ENCODE measurements at places on chromosomes 1 and 21. TPM values are rescaled to one million over a fixed set of nuclear protein-coding genes. Genes with fewer than 3 reads are reported as not detected.

GRCh38 chr1:168116327-168116799, 20.4 kb downstream of the GPR161 start:
- H3K27ac ChIP-seq, result no peak overlapping the region
- peaks cover 4% of the 10 kb centered on the region for H3K4me1 ChIP-seq
- H3K4me3 ChIP-seq, result no peak overlapping the region
- H3K27me3 ChIP-seq, result no peaks in the 10 kb centered on the region
- no peak for DNase-seq
- peaks cover 2% of the 10 kb centered on the region for H3K36me3 ChIP-seq

- H3K27ac ChIP-seq, result no peak overlapping the region
- H3K4me3 ChIP-seq, result no peak overlapping the region
- no peak for DNase-seq
Measured at GRCh38 chr1:152901631-152902030, 6.7 kb upstream of the IVL start.

DNA sequence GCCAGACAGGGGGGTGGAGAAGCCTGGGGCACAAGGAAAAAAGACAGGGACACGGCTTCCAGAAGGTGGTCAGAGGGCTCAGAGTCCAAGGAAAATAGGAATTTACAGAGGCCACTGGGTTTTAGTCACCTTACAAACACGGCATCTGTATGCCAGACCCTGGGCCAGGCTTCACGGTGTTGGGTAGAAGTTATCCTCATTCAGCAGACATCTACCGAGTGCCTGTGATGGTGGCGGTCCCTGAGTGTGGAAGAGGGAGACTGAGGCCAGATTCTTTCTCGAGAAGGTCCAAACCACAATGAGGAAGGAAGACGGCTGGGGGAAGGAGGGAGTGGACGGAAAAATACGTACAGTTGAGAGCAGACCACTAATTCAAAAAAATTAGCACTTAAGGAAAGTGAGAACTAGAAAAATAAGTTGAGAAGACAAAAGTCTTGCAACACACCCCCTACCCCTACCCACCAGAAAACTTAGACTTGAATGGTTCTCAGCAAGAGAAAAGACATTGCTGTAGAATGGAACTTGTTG, 864 bp upstream of the BTG2 start:
- peak overlapping the region; percentile 33 for H3K27ac ChIP-seq
- peaks cover 2% of the 10 kb centered on the region for H3K36me3 ChIP-seq
- no peak for DNase-seq
- H3K4me3 ChIP-seq, result no peak overlapping the region
- H3K27me3 ChIP-seq, result peaks cover 8% of the 10 kb centered on the region

Gene TMPRSS15
- total RNA-seq, result not detected

- no peaks in the 10 kb centered on the region for H3K36me3 ChIP-seq
- no peaks in the 10 kb centered on the region for H3K27me3 ChIP-seq
- DNase-seq, result peak; percentile 75
- H3K4me1 ChIP-seq, result peaks cover 50% of the 10 kb centered on the region
Measured at GRCh38 chr1:33004613-33005012, 32.1 kb downstream of the AK2 start.

Gene PGBD5
- total RNA-seq, result not detected

DNA sequence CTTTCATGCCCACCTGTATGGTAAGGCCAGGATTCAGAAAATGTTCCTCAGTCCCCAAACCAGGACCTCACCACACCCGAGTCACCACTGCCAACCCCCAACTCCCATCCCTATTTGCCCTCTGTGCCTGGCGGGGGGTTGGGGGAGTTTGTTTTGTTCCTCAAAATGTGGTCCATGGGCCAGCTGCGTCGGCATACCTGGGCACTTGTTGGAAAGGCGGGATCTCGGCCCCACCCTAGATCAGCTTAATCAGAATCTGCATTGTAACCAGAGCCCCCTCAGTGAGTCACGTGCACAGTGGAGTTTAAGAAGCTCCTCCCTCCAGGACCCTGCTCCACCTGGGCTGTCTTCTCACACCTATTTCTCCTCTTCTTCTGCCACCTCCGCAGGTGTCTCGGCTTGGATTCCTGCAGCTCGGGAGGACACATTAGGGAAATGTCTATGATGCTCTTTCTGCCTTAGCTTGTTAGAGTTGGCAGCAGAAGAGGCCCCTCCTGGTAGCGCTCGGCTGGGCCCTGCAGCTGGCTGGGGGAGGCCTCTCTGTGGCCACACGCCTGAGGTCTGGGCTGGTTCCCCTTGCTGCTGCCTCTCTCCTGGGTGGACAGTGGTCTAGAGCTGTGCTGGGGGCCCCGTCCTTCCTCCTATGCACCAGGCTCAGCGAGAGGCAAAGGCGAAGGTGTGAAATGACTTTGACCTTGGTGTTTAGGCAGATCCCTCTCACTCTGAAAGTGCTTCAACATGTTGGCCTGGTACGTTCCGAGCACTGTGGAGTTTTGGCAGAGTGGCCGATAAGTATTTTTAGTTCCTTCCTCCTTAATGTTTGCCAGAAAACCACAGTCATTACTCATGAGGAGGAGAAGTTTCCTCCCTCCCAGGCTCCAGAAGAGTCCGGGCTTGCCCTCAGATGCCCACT, 41.8 kb upstream of the CAMTA1 start:
- no peaks in the 10 kb centered on the region for H3K36me3 ChIP-seq
- no peaks in the 10 kb centered on the region for H3K27me3 ChIP-seq
- no peak overlapping the region for H3K27ac ChIP-seq
- H3K4me1 ChIP-seq, result peaks cover 8% of the 10 kb centered on the region
- no peak overlapping the region for H3K4me3 ChIP-seq

GRCh38 chr1:203567596-203567995, 59.0 kb upstream of the ATP2B4 start:
- no peaks in the 10 kb centered on the region for H3K36me3 ChIP-seq
- H3K27me3 ChIP-seq, result peaks cover 2% of the 10 kb centered on the region
- no peak overlapping the region for H3K27ac ChIP-seq
- no peak for DNase-seq
- H3K4me1 ChIP-seq, result no peaks in the 10 kb centered on the region
- H3K4me3 ChIP-seq, result no peak overlapping the region

GRCh38 chr1:226308166-226308722, 720 bp downstream of the LIN9 start:
- H3K27ac ChIP-seq, result peak overlapping the region; percentile 75
- H3K4me1 ChIP-seq, result peaks cover 13% of the 10 kb centered on the region
- H3K27me3 ChIP-seq, result peaks cover 1% of the 10 kb centered on the region

DNA sequence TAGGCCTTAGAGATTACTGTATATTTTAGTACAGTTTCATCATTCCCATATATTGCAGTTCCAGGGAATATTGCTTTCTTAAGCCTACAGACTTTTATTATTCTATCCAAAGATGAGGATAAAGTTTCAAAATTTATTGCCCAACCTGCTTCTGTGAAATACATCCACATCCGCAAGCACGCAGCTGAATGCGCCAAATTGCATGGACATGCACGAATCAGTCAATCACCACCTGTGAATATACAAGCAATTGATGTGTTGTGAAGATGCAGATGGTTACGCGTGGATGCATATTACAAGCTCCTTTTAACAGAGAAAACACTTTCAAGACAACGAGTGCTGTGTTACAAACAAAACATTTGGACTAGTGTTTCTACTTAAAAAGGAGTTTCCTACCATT, 577.8 kb upstream of the PLXNA2 start:
- DNase-seq, result no peak
- no peaks in the 10 kb centered on the region for H3K27me3 ChIP-seq
- no peaks in the 10 kb centered on the region for H3K4me1 ChIP-seq
- H3K4me3 ChIP-seq, result no peak overlapping the region
- no peaks in the 10 kb centered on the region for H3K36me3 ChIP-seq
- H3K27ac ChIP-seq, result no peak overlapping the region

DNA sequence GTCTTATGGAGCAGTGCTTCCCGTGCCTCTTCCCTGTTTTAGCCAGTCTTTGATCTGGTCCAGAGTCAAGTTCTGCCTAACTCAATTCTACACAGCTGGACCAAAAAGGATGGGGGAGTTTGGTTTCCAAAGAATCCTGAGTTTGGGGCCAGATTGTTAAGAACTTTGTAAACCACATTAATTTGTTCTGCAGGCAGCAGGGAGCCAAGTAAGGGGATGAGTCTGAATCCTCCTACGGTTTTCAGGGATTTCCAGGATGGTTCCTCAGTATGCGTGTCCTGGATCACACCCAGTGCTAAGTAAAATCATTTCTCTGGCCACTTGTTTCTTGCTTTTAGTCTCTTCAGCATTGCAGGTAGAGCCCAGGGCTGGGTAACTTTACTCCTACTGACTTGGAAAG, 26.1 kb upstream of the GJA5 start:
- no peak overlapping the region for H3K4me3 ChIP-seq
- H3K27me3 ChIP-seq, result peaks cover 10% of the 10 kb centered on the region
- no peak for DNase-seq
- H3K4me1 ChIP-seq, result peaks cover 4% of the 10 kb centered on the region

DNA sequence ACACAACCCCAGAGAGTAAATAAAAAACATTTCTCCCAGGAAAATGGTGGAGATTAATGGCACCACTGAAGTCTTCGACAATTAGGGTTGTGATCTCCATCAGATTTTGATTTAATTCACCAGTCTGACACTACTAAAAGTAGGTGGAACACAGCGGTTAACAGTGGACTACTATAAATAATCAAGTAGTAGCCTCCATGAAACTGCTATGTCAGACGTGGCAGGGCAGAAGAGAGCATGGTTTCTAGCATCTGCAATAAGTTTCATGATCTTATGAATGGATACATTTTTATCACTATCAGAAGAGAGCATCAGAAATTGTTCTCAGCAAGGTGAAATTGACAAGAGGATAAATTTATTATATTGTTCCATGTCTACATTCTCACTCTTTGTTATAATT, 1706.6 kb downstream of the MRPL39 start:
- no peak overlapping the region for H3K4me3 ChIP-seq
- no peaks in the 10 kb centered on the region for H3K27me3 ChIP-seq
- DNase-seq, result no peak
- H3K4me1 ChIP-seq, result no peaks in the 10 kb centered on the region
- H3K27ac ChIP-seq, result no peak overlapping the region

- no peak overlapping the region for H3K4me3 ChIP-seq
- no peak for DNase-seq
- no peaks in the 10 kb centered on the region for H3K36me3 ChIP-seq
- H3K4me1 ChIP-seq, result no peaks in the 10 kb centered on the region
Measured at GRCh38 chr1:165218731-165219130, 137.8 kb downstream of the LMX1A start.

Gene CAPN9
- total RNA-seq, result not detected

- H3K4me3 ChIP-seq, result peak overlapping the region; percentile 90
- H3K27me3 ChIP-seq, result no peaks in the 10 kb centered on the region
- H3K27ac ChIP-seq, result peak overlapping the region; percentile 54
- H3K36me3 ChIP-seq, result no peaks in the 10 kb centered on the region
- peaks cover 18% of the 10 kb centered on the region for H3K4me1 ChIP-seq
Measured at GRCh38 chr1:50976890-50977574, 7.0 kb downstream of the CDKN2C start.

DNA sequence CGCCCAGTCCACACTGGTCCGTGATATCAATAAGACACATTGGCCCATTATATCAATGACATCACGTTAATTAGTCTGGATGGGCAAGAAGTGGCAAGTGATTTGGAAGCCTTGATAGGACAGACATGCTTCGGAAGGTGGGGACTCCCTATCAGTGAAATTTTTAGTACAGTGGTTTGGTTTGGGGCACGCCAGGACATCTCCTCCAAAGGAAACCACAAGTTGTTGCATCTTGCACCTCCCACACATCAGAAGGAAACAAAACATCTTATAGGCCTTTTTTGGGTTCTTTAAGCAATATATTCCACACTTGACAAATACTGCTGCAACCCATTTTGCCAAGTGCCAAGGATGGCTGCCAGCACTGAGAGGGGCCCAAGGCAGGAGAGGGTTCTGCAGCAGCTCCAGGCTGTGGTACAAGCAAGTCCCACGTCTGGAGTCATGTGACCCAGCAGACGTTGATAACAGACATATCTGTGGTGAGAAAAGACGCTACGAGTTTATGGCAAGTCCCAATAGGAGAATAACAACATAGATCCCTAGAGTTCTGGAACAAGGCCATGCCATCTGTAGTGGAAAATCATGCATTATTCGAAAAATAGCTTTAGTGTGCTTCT, 95.3 kb upstream of the DISP3 start:
- H3K27ac ChIP-seq, result no peak overlapping the region
- H3K36me3 ChIP-seq, result no peaks in the 10 kb centered on the region
- no peak for DNase-seq
- H3K27me3 ChIP-seq, result peaks cover 4% of the 10 kb centered on the region

GRCh38 chr1:241240069-241240468, 116.9 kb downstream of the RGS7 start:
- H3K27ac ChIP-seq, result no peak overlapping the region
- no peak for DNase-seq
- no peaks in the 10 kb centered on the region for H3K4me1 ChIP-seq
- H3K4me3 ChIP-seq, result no peak overlapping the region
- no peaks in the 10 kb centered on the region for H3K27me3 ChIP-seq

- H3K27me3 ChIP-seq, result no peaks in the 10 kb centered on the region
- H3K4me1 ChIP-seq, result no peaks in the 10 kb centered on the region
- H3K36me3 ChIP-seq, result no peaks in the 10 kb centered on the region
- H3K27ac ChIP-seq, result no peak overlapping the region
Measured at GRCh38 chr21:17050156-17050555, 462.7 kb upstream of the CXADR start.

- H3K27me3 ChIP-seq, result no peaks in the 10 kb centered on the region
- no peaks in the 10 kb centered on the region for H3K4me1 ChIP-seq
- no peak for DNase-seq
- no peaks in the 10 kb centered on the region for H3K36me3 ChIP-seq
- no peak overlapping the region for H3K27ac ChIP-seq
Measured at GRCh38 chr1:227586733-227587132, 23.4 kb downstream of the ZNF678 start.

DNA sequence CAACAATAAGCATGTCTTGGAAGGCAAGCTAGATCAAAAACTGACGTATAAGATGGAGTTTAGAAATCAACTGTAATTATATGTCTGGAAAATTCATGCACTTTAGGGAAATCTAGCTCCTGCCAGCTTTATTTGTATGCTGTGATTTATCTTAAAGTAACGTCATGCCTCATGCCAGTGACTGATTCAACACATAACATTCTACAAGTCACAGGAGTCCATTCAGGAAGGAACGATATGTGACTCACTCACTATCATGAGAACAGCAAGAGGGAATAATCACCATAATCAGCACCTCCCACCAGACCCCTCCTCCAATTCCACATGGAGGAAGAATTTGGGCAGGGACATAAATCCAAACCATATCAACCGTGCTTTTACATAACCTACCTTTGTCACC, 682.4 kb upstream of the ADAMTS5 start:
- peak; percentile 90 for DNase-seq
- peak overlapping the region; percentile 91 for H3K27ac ChIP-seq
- H3K36me3 ChIP-seq, result no peaks in the 10 kb centered on the region

Data from endothelial cell of umbilical vein (primary cell).